Esophagus squamous epithelium (tissue), 5 donors: ENCODE measurements at places on chromosomes 5 and 9.

DNA sequence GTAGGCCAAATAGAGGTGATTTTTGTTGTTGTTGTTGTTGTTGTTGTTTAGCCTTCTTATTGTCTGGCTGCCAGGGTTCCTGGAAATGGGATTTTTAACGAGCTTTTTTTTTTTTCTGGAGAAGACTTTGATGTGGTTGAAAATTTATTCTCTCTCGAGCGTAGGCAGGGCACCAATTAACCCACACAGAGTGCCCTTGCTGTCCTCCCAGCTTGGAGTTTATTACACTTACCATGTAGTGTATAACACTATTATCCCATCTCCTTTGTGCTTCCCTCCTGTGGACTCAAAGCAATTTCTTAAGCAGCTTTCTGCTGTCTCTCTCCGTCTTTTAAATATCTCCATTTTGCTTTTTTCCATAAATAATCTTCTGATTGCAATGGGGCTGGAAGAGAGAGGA lies 57.4 kb downstream of the OR2K2 start:
- H3K36me3 ChIP-seq, result no peaks in the 10 kb centered on the region
- no peaks in the 10 kb centered on the region for H3K27me3 ChIP-seq
- H3K4me3 ChIP-seq, result no peak overlapping the region
- DNase-seq, result no peak
- no peaks in the 10 kb centered on the region for H3K4me1 ChIP-seq

DNA sequence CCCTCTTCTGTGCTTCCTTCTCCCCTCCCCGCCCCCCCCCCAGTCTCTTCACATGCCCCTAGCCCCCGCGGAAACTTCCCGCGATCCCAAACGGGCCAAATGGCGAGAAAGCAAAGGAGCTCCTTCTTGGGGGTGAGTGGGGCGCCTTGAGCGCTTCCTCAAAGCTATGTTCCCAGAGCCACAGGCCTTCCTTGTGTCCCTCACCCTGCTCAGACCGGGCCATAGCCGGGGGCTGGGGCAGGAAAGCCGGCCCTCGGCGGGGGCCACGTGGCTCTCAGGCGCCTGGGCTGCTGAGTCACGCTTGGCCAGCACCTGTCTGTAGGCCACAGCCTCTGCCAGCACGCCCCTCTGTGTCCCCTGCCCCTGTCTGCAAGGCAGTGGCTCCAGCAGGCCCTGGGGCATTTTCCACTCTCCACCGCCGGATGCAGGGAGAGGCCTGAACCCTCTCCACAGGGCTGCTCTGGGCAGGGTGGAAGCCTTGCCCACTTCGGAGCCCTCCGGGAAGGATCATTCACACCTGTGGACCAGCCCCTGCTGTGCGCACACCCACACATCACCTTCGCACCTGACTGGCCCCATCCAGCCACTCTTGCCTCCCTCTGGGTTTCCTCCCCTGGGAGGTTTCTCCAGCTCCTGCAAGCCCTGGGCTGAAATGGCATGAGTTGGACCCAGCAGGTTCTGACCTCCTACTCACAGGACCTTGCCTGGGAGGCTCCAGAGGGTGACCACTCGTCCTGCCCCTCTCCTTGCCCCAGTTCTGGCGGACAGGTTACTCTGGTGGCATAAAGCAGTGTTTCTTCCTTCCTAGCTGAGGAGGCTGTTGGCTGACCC lies 1.2 kb upstream of the SQSTM1 start:
- H3K27me3 ChIP-seq, result no peaks in the 10 kb centered on the region
- H3K4me3 ChIP-seq, result peak overlapping the region; percentile 76
- H3K4me1 ChIP-seq, result peaks cover 59% of the 10 kb centered on the region
- H3K27ac ChIP-seq, result peak overlapping the region; percentile 100

DNA sequence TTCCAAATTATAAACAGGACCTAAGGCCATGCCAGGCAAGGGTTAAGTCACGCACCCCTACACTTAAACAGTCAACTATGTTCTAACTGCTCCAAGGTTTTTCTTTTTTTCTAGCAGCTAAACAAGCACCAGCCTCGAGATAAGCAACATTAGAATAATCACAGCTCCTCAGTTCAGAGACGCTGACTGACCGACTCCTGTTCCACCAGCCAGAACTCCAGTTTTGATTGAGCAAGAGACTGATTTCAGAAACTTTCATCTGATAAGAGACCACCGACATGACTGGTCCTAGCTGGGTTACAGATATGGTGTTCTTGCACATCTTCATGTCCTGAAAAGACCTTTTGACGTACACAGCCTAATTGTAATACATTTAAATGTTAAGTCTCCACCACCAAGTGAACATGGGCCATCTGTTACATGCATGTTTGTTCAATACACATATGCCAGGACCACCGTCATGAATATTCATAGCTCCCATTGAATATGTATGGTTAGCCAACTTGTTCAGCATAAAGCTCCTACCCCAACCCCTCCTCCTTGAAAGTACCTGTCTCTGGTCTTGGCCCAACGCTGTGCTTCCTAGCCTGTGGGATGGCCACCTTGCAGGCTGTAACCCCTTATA lies 23.7 kb upstream of the OTULINL start:
- no peaks in the 10 kb centered on the region for H3K36me3 ChIP-seq
- no peak overlapping the region for H3K27ac ChIP-seq
- H3K27me3 ChIP-seq, result peaks cover 7% of the 10 kb centered on the region
- no peaks in the 10 kb centered on the region for H3K4me1 ChIP-seq

- peak within 1 kb of the TSS; percentile 86 for H3K27ac ChIP-seq
- H3K4me3 ChIP-seq, result peak within 1 kb of the TSS; percentile 65
- peaks cover 9% of the 10 kb centered on the region for H3K27me3 ChIP-seq
- DNase-seq, result no peak
- no peaks in the 10 kb centered on the region for H3K4me1 ChIP-seq
Measured at GRCh38 chr5:64165500-64166200, at the start of gene RNF180. TSS of gene RNF180 (plus strand) at chr5:64165843. CDS start at chr5:64200808, 34,965 bp downstream.

GRCh38 chr5:164203581-164204225 lies 698.3 kb downstream of the MAT2B start:
- no peaks in the 10 kb centered on the region for H3K27me3 ChIP-seq
- H3K4me3 ChIP-seq, result no peak overlapping the region
- no peaks in the 10 kb centered on the region for H3K4me1 ChIP-seq
- H3K27ac ChIP-seq, result no peak overlapping the region

DNA sequence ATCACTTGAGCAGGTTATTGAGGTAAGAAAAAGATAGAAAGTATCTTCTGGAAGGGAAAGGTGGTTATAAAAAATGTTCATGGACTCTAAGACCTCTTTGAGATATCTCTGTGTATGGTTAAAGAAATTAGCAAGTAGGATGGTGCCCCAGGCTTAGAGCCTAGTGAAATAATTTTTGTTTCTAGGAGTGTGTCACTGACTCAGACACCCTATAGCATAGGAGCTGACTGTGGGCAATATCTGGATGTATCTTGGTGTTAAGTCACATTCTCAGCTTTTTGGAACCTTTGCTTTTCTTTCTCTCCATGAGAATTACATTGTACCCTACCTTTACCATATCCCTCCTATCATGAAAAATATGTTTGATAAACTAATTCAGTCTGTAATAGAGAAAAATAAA lies 12.0 kb downstream of the MACIR start:
- no peak overlapping the region for H3K4me3 ChIP-seq
- H3K36me3 ChIP-seq, result no peaks in the 10 kb centered on the region
- H3K4me1 ChIP-seq, result peaks cover 10% of the 10 kb centered on the region
- no peaks in the 10 kb centered on the region for H3K27me3 ChIP-seq

- no peak overlapping the region for H3K4me3 ChIP-seq
- no peaks in the 10 kb centered on the region for H3K4me1 ChIP-seq
- no peaks in the 10 kb centered on the region for H3K36me3 ChIP-seq
- no peak overlapping the region for H3K27ac ChIP-seq
- no peak for DNase-seq
Measured at GRCh38 chr9:17480966-17481365, 97.9 kb upstream of the SH3GL2 start.

DNA sequence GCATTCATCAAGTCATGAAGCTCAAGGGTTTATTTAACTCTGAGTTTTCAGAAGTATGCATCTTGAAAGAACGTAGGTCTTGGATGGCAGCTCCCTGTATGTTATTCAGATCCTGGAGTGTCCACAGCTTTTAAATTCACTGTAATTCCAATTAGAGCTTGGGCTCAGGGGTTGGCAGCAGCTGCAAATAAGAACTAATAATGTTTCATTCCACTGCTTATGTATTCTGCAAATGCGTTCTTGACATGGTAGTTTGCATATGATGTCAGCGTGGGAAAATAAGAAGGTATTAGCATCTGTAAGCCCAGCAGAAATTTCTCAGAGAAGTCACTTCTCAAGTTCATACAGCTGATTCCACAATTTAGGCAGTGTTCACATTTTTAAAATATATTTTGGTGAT lies 58.4 kb downstream of the RORB start:
- H3K36me3 ChIP-seq, result no peaks in the 10 kb centered on the region
- H3K4me3 ChIP-seq, result no peak overlapping the region
- H3K4me1 ChIP-seq, result no peaks in the 10 kb centered on the region
- no peak overlapping the region for H3K27ac ChIP-seq
- DNase-seq, result no peak
- H3K27me3 ChIP-seq, result no peaks in the 10 kb centered on the region

- H3K4me3 ChIP-seq, result no peak overlapping the region
- peak overlapping the region; percentile 39 for H3K27ac ChIP-seq
- no peaks in the 10 kb centered on the region for H3K36me3 ChIP-seq
- H3K27me3 ChIP-seq, result no peaks in the 10 kb centered on the region
Measured at GRCh38 chr5:1943481-1943880, 60.8 kb upstream of the IRX4 start.

DNA sequence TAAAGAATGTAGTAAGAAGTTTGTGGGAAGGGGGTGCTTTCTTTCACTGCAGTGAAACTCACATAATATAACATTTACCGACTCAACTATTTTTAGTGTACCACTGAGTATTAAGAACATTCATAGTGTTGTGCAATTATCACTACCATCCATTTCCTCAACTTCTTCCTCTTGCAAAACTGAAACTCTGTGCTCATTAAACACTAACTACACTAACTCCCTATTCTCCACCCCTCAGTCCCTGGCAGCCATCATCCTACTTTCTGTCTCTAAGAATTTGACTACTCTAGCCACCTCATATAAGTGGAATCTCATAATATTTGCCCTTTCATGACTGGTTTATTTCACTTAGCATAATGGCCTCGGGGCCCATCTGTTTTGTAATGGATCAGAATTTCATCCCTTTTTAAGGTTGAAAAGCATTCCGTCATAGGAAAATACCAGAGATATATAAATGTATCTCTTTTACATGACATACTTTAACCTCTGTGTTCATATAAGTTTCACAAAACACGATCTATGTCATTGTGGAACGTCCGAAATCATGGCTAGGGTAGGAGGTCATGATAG lies 56.3 kb upstream of the DIRAS2 start:
- H3K4me3 ChIP-seq, result no peak overlapping the region
- no peak overlapping the region for H3K27ac ChIP-seq
- H3K27me3 ChIP-seq, result no peaks in the 10 kb centered on the region

DNA sequence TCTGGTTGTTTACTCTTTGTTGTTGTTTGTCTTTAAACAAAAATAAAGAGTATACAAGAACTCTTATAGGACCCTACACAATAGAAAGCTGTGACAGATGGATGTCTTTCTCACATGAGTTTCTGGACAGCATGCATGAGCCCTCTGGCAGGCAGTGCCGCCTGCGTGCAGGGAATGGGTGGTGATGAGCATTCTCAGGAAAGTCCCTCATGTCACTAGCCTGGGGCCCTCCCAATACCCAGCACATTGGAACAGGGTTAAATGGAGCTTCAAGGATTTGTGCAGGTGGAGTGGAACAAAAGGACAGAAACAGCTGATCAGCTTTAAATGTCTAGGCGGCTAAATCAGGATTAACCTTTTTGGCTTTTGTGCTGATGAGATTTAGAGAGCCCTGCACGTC lies 181.0 kb upstream of the CD180 start:
- H3K27ac ChIP-seq, result peak overlapping the region; percentile 37
- H3K4me3 ChIP-seq, result no peak overlapping the region
- no peak for DNase-seq
- H3K4me1 ChIP-seq, result no peaks in the 10 kb centered on the region
- H3K27me3 ChIP-seq, result no peaks in the 10 kb centered on the region

DNA sequence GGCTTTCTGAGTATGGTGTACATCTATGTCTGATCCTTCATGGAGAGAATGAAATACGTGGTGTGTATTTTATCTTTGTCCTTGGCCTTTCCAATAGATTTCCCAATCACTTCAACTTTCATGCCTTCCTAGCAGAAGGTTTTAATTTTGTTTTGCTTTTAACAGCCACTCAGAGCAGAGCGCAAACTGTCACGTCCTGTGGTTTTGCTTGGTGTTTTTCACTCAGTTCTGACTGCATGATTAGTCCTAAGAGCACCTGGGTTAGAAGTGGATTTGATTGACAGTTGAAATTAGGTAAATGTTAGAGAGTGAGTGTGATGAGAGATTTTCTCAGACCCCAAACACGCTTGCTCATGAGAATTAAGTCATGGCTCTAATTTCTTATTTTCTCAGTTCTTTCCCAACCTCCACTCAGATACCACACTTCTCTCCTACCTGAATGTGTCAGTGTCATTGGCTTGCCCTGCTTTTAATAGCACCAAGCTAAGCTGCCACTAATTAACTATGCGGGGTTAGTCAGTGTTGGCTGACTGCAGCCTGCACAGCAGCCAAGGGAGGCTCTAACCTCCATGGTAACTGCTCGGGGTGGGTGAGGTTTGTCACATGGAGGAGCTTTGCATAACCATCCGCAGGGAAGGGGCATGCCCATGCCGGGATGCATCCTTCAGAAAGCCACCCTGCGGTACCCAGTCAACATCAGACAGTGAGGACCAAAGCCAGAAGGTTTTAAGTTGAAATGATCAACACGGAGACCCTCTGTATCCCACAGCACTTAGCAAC lies 173.4 kb downstream of the NR3C1 start:
- H3K4me3 ChIP-seq, result no peak overlapping the region
- H3K4me1 ChIP-seq, result peaks cover 7% of the 10 kb centered on the region

DNA sequence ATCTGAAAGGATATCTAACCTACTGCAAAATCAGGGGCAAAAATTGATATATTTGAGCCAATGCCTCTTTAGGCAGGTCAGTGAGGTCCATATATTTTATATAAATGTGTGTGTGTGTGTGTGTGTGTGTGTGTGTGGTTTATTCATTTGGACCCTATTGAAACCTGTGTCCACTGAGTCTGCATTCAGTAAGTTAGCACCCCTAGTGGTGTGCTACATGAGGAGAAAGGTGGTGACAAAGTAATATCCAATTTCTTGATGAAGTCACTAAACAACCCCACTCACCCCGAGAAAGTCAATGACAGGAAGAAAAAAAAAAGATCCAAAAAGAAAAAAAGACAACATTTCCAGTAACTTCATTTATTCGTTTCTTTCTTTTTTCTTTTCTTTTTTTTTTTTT lies 4.1 kb downstream of the FBXW11 start:
- no peak for DNase-seq
- no peak overlapping the region for H3K27ac ChIP-seq
- no peaks in the 10 kb centered on the region for H3K27me3 ChIP-seq
- H3K4me3 ChIP-seq, result no peak overlapping the region

- no peak for DNase-seq
- H3K36me3 ChIP-seq, result no peaks in the 10 kb centered on the region
- H3K27me3 ChIP-seq, result no peaks in the 10 kb centered on the region
- no peak overlapping the region for H3K4me3 ChIP-seq
Measured at GRCh38 chr9:93060746-93061259, 2.3 kb downstream of the SUSD3 start.

- H3K4me1 ChIP-seq, result no peaks in the 10 kb centered on the region
- H3K27ac ChIP-seq, result no peak overlapping the region
- DNase-seq, result no peak
- no peaks in the 10 kb centered on the region for H3K36me3 ChIP-seq
- H3K27me3 ChIP-seq, result no peaks in the 10 kb centered on the region
Measured at GRCh38 chr5:14588145-14588544, 6.6 kb downstream of the OTULINL start.
